ENCODE measurements at places on chromosomes 6 and 20. TPM values are rescaled to one million over a fixed set of nuclear protein-coding genes. Genes with fewer than 3 reads are reported as not detected.

GRCh38 chr20:56656632-56657031 lies 27.5 kb downstream of the TFAP2C start:
- no peaks in the 10 kb centered on the region for H3K36me3 ChIP-seq
- DNase-seq = no peak
- no peak overlapping the region for H3K27ac ChIP-seq
- H3K4me1 ChIP-seq = no peaks in the 10 kb centered on the region
- H3K4me3 ChIP-seq = no peak overlapping the region
- H3K27me3 ChIP-seq = no peaks in the 10 kb centered on the region

- no peaks in the 10 kb centered on the region for H3K27me3 ChIP-seq
- H3K4me3 ChIP-seq = no peak overlapping the region
- no peaks in the 10 kb centered on the region for H3K4me1 ChIP-seq
- DNase-seq = no peak
Observed at GRCh38 chr6:39923394-39923793, 10.9 kb downstream of the MOCS1 start.

DNA sequence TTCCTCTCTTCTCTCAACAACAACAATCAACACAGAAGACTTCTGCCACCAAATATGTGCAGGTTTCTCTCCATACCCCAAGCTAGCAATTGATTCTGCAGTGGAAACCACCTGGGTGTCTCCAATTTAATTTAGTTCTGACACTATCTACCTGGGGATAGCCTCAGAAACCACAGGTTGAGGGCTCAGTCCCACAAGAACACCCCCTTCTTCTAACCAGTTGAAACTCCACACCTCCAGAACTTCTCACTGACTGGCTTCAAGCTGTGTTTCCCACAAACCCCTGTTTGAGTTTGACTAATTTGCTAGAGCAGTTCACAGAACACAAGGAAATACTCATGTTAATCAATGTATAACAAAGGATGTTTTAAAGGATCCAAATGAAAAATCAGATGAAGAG lies 52.5 kb upstream of the SPTLC3 start:
- no peaks in the 10 kb centered on the region for H3K4me1 ChIP-seq
- no peak overlapping the region for H3K4me3 ChIP-seq
- no peak overlapping the region for H3K27ac ChIP-seq
- H3K27me3 ChIP-seq = no peaks in the 10 kb centered on the region
- H3K36me3 ChIP-seq = no peaks in the 10 kb centered on the region

DNA sequence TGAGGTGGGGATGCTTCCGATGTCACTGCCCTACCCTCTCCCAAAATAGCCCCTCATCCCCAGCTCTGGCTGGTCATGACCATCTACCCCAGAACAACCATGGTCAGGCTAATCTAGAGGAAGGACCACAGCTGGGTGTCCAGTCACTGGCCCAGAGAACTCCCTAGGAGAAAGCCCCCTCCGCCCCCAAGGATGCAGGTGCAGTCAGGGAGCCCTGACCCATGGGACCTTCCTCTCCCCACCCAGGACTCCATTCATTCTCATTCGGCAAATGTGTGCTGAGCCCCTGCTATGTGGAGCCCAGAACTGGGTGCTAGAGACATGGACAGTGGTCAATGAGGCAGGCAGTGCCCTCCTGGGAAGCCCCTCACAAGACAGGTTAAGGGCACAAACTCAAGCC lies 60.5 kb downstream of the JPH2 start:
- no peak overlapping the region for H3K27ac ChIP-seq
- H3K27me3 ChIP-seq = no peaks in the 10 kb centered on the region
- no peaks in the 10 kb centered on the region for H3K36me3 ChIP-seq
- no peak for DNase-seq
- H3K4me3 ChIP-seq = no peak overlapping the region

DNA sequence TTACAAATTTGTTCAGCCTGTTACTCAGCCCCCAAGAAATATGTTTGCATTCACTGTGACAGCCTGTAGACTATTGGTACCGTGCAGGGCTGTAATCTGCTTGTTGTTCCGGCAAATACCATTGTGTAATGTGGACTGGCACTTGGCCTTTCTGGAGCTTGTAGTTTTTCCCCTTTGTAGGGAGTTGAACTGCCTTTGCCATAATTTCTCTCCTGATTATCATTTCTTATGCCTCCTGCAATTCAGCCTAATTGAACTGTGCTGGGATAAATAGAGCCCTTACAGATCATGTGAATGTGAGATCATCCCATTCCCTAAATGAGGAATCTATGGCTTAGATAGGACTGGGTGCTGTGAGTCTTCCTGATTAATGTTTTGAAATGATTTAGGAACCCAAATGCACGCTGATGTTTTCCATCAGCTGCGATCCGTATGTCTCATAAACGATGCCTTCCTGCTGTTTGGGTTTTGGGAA lies 185.1 kb downstream of the JARID2 start:
- H3K27me3 ChIP-seq = no peaks in the 10 kb centered on the region
- H3K36me3 ChIP-seq = no peaks in the 10 kb centered on the region
- no peak overlapping the region for H3K27ac ChIP-seq
- no peak for DNase-seq
- no peak overlapping the region for H3K4me3 ChIP-seq

DNA sequence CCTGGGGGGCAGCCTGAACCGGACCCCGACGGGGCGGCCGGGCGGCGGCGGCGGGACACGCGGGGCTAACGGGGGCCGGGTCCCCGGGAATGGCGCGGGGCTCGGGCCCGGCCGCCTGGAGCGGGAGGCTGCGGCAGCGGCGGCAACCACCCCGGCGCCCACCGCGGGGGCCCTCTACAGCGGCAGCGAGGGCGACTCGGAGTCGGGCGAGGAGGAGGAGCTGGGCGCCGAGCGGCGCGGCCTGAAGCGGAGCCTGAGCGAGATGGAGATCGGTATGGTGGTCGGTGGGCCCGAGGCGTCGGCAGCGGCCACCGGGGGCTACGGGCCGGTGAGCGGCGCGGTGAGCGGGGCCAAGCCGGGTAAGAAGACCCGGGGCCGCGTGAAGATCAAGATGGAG lies 636 bp downstream of the SRF start:
- H3K27me3 ChIP-seq = no peaks in the 10 kb centered on the region
- peaks cover 25% of the 10 kb centered on the region for H3K36me3 ChIP-seq
- H3K4me3 ChIP-seq = peak overlapping the region; percentile 76
- H3K4me1 ChIP-seq = peaks cover 26% of the 10 kb centered on the region
- peak overlapping the region; percentile 73 for H3K27ac ChIP-seq
- DNase-seq = no peak

GRCh38 chr6:73738367-73739028 lies 42.5 kb downstream of the CD109 start:
- no peak overlapping the region for H3K4me3 ChIP-seq
- no peak for DNase-seq
- no peaks in the 10 kb centered on the region for H3K4me1 ChIP-seq
- no peaks in the 10 kb centered on the region for H3K36me3 ChIP-seq

GRCh38 chr6:43768983-43769525 lies 957 bp upstream of the VEGFA start:
- no peaks in the 10 kb centered on the region for H3K36me3 ChIP-seq
- peaks cover 3% of the 10 kb centered on the region for H3K4me1 ChIP-seq
- H3K27me3 ChIP-seq = peaks cover 5% of the 10 kb centered on the region
- no peak for DNase-seq
- no peak overlapping the region for H3K27ac ChIP-seq

DNA sequence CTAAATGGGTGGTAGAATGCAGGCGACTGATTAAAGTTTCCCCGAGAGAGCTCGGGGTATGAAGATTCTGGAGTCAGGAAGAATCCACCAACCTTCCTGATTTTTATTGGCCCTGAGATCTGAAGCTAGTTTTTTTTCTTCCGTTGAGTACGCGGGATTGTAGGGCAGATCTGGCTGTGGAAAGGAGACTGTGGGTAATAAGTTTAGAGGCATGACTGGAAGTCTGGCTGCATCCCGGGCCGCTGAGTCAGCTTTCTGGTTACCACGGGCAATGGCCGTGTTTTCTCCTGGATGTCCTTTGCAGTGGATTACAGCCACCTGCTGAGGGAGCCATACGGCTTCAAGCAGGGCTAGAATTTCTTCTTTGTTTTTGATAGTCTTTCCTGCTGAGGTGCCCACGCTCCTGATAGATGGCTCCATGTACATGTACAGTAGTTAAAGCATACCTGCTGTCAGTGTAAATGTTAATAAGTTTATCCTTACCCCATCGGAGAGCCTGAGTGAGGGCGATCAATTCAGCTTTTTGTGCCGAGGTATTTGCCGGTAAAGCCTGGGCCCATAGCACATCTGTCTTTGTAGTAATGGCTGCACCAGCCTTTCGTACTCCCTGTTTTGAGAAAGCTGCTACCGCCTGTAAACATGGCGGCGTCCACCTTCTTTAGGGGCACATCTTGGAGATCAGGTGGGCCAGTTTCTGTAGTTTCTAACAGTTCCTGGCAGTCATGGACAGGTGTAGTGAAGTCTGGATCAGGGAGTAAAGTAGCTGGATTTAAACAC lies 154.0 kb downstream of the TRIM27 start:
- H3K4me1 ChIP-seq = no peaks in the 10 kb centered on the region
- no peak overlapping the region for H3K27ac ChIP-seq
- DNase-seq = no peak
- no peaks in the 10 kb centered on the region for H3K36me3 ChIP-seq
- peaks cover 18% of the 10 kb centered on the region for H3K27me3 ChIP-seq

DNA sequence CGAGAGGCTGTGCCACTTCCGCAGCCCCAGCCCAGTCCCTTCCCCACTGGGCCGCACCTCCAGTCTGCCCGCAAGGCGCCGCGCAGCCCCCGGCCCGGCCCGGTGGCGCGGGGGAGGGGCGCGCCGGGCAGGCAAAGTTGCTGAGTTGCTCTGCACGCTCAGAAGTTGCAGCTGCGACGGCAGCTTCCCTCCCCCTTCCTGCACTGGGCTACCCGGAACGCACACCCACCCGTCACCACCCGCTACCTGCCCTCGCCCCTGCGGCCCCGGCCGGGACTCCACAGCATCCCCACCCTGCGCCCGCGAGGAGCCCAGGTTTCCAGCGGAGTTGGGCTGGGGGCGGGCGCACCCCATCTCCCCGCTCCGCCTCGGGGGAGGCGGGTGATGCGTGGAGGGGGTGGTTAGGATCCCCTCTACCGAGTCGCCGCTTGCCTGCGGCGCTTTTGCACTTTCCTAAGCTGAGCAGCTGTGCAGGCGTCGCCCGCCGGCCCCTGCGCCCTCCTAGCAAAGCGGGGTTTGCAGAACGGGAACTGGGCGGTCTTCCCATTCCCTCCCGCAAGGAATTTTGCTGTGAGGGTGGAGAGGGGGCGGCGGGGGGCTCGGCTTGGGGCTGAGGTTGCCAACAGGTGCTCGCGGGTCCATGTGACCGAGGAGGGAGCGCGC lies 55.9 kb upstream of the RREB1 start:
- peak; percentile 69 for DNase-seq
- no peaks in the 10 kb centered on the region for H3K36me3 ChIP-seq
- H3K27me3 ChIP-seq = no peaks in the 10 kb centered on the region
- peak overlapping the region; percentile 77 for H3K4me3 ChIP-seq
- no peaks in the 10 kb centered on the region for H3K4me1 ChIP-seq

GRCh38 chr6:170456886-170457698 lies 96.0 kb downstream of the PSMB1 start:
- no peak overlapping the region for H3K27ac ChIP-seq
- DNase-seq = no peak
- H3K27me3 ChIP-seq = no peaks in the 10 kb centered on the region
- no peaks in the 10 kb centered on the region for H3K4me1 ChIP-seq
- H3K36me3 ChIP-seq = no peaks in the 10 kb centered on the region

DNA sequence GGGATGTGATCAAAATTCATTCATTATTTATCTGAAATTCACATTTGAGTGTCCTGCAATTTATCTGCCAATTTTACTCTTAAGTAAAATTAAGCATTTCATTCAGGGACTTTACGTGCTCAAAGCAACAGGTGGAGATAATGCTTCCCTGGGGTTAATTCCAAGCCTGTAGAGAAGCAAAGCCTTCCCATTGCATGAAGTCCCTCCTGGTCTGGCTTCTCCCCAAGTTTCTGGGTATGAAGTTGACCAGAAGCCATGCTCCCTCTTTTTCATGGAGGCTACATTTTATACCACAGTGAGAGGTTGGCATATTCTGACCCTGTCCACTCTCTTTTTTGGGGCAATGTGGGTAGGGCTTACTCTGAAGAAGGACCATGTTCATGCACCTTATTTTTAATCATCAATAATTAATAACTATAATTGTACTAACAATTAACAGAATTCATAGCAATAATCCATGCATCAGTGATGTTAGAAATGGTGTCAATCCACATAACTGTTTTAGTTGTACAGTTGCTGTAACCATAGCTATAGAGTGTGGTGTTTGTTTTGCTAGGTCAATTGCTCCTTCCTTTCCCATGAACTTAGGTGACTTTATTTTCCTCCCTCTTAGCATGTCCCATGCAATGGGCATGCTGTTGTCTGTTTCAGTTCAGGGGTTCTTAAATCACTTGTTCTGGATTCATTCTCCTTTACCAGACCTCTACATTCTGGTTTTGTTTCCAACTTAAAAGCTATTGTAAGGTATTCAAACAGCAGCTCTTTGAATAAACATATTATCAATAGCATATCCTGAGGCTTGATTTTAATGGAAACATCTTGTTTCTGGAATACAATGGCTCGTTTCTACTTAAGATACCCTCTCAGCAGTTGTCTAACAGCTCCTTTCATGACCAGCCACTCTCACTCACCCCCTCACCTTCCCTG lies 1.5 kb downstream of the LAMA4 start:
- H3K4me3 ChIP-seq = no peak overlapping the region
- no peaks in the 10 kb centered on the region for H3K27me3 ChIP-seq
- H3K36me3 ChIP-seq = no peaks in the 10 kb centered on the region

DNA sequence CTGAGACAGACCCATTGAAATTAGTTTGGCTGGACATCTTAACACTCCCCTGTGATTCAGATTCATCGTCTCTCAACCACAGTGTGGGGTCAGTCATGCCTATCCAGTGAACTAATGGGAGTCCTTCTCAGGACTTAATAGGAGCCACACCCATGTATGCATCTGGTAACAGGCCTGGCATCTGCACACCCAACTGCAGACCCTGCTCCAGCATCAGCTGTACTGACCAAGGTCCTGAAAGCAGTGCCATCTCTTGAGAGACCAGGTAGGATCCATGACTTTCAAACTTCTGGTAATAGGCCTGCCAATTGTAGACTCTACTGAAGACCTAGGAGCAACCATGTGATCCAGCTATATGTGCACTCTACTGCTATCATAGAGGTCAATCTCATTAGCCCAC lies 363.6 kb upstream of the POU3F2 start:
- H3K27ac ChIP-seq = no peak overlapping the region
- H3K4me1 ChIP-seq = no peaks in the 10 kb centered on the region

DNA sequence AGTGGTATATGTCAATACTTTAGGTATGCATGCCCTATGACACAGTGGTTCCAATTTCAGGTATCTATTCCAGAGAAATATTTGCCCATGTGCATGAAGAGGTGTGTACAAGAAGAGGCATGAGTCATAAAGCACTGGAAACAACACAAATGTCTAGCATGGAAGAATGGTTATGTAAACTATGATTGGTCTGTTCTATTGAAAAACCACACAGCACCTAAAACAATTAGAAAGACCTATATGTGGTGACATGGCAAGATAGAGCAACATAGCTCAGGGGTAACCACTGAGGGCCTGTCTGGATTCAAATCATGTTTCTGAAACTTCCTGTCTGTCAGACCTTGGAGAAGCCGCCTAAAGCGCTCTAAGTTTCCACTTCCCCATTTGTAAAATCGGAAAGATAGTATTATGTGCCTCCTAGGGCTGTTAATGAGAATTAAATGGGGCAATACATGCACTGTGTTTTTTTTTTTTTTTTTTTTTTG lies 76.0 kb upstream of the SHLD1 start:
- H3K27ac ChIP-seq = no peak overlapping the region
- H3K36me3 ChIP-seq = no peaks in the 10 kb centered on the region
- no peak for DNase-seq
- H3K27me3 ChIP-seq = no peaks in the 10 kb centered on the region
- H3K4me3 ChIP-seq = no peak overlapping the region

Gene PBOV1
- total RNA-seq = not detected

Gene ZC2HC1B
- total RNA-seq = not detected

Gene SPTLC3
- total RNA-seq = 0.73 TPM

Gene PAK5
- not detected for total RNA-seq

Gene SSTR4
- not detected for total RNA-seq

Gene IMPG1
- not detected for total RNA-seq

Gene VSTM2L
- total RNA-seq = not detected

Gene SNAI1
- total RNA-seq = 5.0 TPM

Gene NKAPL
- total RNA-seq = 0.27 TPM
